ENCODE measurements at places on chromosomes 12 and 14.

- DNase-seq, result no peak
Measured at GRCh38 chr12:26109343-26109881, 15.4 kb downstream of the BHLHE41 start.

DNA sequence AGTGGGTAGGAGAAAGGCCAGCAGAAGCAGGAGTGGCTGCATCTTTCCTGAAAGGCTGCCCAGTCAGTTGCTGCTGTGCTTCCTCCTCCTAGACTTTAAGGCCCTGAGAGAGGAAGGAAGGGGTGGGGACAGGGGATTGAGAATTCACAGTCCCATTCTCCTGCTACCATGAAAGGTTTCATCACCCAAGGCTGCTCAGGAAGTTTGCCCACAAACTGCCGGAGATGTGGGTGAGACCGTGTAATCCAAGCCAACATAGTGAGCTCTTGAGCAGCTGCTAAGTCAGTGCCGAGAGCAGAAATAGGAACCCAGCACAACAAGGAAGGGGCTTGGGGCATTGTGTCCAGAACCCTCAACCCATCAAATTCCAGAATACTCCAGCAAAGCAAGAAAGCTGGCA lies at the start of gene CTSG:
TSS of gene CTSG (minus strand) at position 69 of the 400 bp plus-strand sequence. CDS start at position 42, 27 bp downstream.
- DNase-seq, result no peak

GRCh38 chr14:23365732-23366425 lies 907 bp upstream of the EFS start:
- DNase-seq, result no peak

DNA sequence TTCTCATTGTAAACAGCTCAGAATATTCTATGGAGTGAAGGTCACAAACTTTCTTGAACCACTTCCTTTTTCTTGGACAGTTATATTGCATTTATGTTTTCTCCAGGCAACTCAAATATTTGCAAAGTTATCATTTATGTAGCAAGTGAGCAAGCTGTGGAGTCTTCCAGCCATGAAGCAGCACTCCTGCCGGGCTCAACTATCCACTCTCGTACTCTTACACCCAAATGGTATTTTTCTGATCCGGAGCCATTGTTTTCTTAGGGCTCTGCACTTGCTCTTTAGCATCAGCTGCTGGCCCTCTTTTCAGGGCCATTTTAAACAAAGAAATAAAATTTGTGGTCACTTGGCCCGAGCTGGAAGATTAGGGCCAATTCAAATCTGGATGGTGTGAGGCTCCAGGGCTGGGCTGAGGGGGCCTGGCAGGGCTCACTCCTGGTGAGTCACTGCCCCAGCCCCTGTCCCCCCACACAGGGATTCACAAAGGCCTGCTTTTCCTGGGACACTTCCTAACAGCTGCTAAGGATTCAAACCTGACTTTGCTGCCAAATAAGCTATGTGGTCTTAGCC lies 19.7 kb downstream of the SYNE3 start:
- DNase-seq, result no peak

- DNase-seq, result no peak
Measured at GRCh38 chr12:63777340-63777739, 2.4 kb upstream of the RXYLT1 start.

GRCh38 chr12:46214668-46215436 lies 54.0 kb downstream of the SLC38A1 start:
- DNase-seq, result peak; percentile 45

GRCh38 chr12:107660861-107661415 lies 24.7 kb upstream of the PWP1 start:
- DNase-seq, result no peak

DNA sequence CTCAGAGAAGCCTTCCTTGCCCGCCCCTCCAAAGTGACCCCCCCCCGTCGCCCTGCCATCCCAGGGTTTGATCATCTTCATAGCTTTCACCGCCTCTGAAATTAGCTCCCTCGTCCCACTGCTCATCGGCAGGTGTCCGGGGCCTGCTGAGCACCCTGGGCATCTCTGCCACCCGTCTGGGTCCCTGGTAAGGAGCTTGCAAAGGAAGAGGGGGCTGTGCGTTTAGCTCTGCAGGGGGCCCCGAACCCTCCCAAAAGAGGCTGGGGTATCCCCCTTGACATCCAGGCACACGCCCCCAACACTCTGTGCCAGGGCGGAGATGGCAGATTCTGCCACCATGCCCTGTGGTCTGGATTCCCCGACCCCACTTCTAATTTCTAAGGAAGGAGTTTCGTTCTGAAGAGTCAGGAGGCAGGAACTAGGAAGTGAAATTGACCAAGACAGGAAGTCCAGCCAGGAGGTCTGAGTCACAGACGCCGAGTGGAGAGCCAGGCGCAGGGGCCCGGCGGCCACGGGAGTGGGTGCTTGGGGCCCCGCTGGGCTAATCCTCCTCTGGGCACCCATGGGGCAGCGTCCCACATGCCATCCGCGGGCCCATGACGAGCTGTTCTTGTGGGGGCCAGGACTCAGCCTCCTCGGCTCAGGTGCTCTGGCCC lies 95.7 kb downstream of the RFLNA start:
- DNase-seq, result no peak

DNA sequence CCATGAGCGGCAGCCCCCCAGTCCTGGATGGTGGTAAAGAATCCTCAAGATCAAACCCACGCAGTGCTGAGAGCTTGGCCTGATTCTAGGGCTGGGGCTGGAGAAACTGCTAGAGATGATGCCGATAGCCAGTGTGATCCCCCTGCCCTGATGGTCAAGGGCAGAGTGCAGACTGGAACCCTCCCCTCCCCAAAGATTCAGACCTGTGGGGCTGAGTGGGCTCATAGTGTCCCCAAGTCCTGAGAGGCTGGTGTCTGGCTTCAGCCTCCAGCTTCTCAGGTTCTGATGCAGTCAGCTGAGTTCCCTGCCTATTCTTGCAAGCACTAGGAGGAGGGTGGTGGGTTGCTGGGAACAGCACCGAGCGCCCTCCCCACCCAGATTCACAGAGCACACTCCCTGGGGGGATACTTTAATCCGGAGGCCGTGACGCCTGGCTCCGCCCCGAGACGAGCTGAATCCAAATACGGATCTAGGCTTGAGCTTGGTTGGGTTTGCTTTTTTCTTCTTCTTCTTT lies 11.9 kb downstream of the RHOF start:
- no peak for DNase-seq

GRCh38 chr14:102821252-102821651 lies 44.0 kb downstream of the TRAF3 start:
- DNase-seq, result no peak

- DNase-seq, result no peak
Measured at GRCh38 chr12:59055204-59055860, 135.0 kb upstream of the LRIG3 start.

GRCh38 chr12:98951406-98951805 lies 306.3 kb downstream of the APAF1 start:
- DNase-seq, result no peak

DNA sequence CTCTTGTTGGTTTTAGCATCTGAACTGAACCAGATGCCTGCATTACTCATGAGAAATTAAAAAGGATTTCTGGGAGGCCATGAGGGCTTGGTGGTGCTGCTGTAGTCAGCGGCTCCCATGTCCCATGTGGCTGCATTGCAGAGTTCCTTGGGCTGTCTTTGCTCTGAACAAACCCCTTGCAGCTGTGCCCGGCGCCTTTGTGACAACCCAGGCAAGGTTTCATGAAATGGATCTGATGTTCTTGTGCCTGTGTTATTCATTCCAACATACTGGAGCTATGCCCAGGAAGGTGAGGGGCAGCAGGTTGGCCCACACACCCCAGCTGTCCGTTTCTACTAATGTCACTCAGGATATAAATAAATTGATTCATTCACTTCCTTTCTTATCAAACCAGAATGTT lies 40.8 kb downstream of the TGFB3 start:
- DNase-seq, result no peak

DNA sequence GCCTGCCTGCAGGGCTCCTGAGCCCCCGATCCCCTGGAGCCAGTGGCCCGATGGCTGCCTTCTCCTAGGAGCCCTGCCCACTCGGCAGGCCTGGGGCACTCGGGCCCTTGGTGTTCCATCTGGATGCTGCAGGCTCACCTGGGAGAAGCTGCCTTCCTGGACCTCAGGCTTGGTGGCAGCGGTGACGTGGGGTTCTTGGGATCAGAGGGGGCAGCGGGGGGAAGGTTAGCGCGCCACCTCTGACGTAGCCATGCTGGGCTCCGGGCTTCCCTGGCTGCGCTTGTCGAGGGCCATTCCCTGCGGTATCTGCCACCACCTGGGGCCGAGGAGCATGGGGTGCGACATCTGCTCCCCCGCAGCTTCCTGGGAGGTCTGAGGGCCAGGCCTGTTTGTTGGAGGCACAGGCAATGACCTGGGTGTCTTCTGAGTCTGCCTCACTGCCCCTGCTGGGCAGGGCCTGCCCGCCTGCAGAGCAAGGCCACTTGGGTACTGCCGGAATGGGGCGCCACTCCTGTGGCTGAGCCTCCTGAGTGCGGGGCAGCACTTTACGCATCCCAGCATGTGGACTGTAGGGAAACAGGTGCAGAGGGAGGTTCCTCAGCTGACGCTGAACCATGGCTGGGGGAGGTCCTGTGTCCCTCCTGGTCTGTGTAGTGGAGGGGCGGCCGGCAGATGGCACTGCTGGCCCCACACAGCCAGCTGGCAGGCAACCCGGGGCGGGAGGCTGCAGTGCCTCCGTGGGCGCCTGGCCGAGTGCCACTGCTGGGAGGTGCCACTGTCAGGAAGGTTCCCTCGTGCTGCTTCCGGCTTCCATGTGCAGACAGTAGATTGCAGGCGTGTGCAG lies 20.3 kb downstream of the MTA1 start:
- DNase-seq, result no peak

GRCh38 chr12:95796982-95797289 lies 6.4 kb upstream of the NTN4 start:
- no peak for DNase-seq

GRCh38 chr12:68621472-68622081 lies 10.9 kb downstream of the RAP1B start:
- DNase-seq, result no peak

DNA sequence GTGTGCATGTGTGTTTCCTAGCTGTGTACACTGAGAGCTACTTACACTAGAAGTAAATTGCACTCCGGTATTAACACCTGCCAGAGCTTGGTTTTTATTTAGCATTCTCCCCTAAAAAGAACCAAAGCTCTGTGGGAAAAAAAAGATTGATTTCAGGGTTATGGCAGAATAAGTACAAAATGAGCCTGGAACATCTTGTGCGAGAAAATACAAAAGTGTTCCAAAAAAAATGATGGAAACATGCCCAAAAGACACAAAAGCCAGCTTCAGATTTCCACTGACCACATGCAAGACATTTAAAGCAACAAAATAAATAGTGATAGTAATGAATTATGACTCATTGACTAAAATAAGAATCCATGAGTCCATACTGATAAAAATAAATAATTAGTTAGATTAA lies 188.3 kb downstream of the GXYLT1 start:
- no peak for DNase-seq

- DNase-seq, result no peak
Measured at GRCh38 chr14:20986811-20987210, 3.0 kb upstream of the METTL17 start.

GRCh38 chr12:122354958-122355641 lies 67.4 kb downstream of the CLIP1 start:
- no peak for DNase-seq

GRCh38 chr14:75993567-75994041 lies 8.0 kb downstream of the IFT43 start:
- DNase-seq, result no peak

DNA sequence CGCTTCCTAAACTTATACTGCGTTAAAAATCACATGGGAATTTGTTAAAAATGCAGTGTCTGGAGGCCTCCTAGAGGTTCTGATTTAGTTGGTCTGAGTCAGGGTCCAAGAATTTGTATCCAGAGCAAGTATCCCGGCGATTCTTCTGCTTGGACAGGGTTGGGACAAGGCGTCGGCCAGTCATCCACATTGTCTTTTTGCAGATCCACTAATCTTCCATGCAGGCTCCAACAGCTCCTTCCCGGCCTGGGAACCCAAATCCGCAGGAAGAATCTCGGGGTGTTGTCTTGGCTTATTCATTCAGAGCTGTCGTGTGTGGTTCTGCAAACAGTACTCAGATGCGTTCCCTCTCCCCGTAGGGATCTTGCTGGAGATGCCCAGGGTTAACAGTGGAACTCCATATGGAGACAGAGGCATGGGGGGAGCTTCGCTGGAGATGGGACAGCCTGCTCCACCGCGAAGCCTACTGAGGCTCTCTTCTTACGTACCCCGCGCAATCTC lies 25.3 kb downstream of the GPRC5D start:
- DNase-seq, result no peak

- no peak for DNase-seq
Measured at GRCh38 chr14:101635749-101636560, 74.7 kb downstream of the DIO3 start.

GRCh38 chr12:43621262-43621661 lies 69.3 kb upstream of the ADAMTS20 start:
- DNase-seq, result no peak

DNA sequence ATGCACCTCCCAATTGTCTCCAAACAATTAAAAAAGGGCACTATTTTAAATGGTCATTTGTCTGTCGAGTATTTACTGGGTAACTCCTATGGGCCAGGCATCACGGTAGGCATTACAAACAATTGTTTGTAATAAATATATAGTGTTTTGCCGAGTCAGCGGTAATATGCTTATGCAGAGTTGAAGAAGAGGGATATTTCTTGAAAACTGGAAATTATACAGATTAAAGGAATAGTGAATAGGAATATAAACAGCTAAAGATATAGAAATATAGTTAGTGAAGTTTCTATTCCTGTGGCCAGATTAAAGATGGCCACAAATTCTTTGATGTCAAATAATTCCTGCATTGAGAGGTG lies 13.5 kb upstream of the CRADD start:
- DNase-seq, result no peak

GRCh38 chr14:55899531-55899930 lies 218.7 kb upstream of the PELI2 start:
- DNase-seq, result no peak
